LoVo (cell line): ENCODE measurements at places on chromosomes 7 and 10.

- no peak for DNase-seq
These were observed 72.3 kb downstream of the TLL2 start for GRCh38 chr10:96441322-96441885.

GRCh38 chr10:113681533-113682470 lies 2.1 kb downstream of the CASP7 start:
- no peak for DNase-seq

DNA sequence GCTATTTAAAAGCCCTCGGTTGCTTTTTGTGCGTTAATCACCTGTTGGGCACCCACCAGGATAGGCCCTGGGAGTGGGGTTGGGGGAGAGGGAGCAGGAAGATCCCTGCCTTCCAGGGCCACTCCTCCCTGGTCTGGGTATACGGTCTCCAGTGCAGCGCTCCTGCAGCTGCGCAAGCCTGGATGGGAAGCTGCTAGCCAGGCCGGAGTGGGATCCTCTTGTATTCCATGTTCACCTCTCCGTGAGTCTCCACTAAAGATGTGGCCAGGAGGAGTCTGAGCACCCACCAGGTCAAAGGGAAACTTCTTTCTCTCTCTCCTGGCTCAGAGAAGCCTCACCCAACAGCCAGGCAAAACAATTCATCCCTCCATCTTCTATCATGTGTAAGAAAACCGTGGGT lies 78.8 kb upstream of the ANLN start:
- no peak for DNase-seq

DNA sequence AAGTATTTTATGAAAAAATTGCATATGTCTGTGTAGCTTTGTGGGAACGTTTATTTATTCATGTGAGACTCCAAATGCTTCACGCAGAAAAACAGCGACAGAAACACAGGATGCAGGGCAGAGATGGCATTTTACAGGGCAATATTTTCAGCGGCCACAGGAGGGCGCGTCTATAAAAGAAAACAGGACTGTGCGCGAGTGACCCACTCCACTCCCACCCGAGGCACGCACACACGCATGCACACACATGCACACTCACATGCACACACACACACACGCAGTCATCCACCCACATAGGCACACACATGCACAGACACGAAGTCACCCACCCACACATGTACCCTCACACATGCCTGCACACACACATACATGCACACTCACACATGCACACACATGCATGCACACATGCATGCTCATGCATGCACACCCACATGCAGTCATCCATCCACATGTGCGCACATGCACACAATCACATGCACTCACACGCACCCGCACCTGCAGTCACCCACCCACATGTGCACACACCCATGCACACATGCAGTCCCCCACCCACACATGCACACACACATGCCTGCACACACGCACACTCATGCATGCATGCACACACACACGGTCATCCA lies 96.3 kb downstream of the DNAJB6 start:
- DNase-seq: peak; percentile 38

- DNase-seq: peak; percentile 65
These were observed 45.6 kb upstream of the SUN1 start for GRCh38 chr7:786472-787255.

DNA sequence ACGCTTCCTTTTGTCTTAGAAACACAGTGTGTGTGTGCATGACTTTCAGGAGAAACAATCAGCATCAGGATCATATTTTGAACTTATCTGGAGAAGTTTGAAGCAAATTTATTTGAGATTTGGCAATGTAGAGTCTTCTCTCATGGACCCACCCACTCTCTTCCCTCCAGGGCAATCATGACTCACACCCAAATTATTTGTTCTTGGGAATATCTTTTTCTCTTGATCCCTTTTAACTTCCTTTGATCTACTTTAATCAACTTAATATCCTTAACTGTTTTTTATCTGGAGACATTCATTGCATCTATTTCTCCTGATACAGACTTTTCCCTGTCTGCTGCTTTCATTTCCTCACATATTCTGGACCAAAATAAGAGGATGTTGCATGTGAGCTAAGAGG lies 1174.3 kb downstream of the GATA3 start:
- peak; percentile 74 for DNase-seq

DNA sequence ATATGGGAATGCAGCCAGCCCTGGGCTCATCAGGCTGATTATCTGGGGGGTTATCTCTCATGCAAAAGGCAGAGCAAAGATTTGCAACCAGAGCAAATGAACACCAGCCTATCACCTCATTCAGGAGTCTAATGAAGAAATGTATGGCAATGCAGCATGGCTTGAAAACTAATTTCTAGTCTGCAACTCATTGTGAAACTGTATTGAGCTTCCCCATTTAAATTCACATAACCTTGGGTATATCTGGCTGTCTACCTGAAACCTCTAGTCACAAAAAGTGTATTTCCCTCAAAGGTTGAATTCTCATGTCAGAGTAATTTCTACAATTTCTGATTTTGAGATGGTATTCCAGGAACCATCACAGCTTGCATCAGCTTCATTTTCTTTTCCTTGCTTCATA lies 240.0 kb downstream of the SDHAF3 start:
- no peak for DNase-seq

- no peak for DNase-seq
These were observed 1181.3 kb upstream of the AUTS2 start for GRCh38 chr7:68417002-68417401.

- no peak for DNase-seq
These were observed 79.1 kb downstream of the AASS start for GRCh38 chr7:122064971-122065370.

DNA sequence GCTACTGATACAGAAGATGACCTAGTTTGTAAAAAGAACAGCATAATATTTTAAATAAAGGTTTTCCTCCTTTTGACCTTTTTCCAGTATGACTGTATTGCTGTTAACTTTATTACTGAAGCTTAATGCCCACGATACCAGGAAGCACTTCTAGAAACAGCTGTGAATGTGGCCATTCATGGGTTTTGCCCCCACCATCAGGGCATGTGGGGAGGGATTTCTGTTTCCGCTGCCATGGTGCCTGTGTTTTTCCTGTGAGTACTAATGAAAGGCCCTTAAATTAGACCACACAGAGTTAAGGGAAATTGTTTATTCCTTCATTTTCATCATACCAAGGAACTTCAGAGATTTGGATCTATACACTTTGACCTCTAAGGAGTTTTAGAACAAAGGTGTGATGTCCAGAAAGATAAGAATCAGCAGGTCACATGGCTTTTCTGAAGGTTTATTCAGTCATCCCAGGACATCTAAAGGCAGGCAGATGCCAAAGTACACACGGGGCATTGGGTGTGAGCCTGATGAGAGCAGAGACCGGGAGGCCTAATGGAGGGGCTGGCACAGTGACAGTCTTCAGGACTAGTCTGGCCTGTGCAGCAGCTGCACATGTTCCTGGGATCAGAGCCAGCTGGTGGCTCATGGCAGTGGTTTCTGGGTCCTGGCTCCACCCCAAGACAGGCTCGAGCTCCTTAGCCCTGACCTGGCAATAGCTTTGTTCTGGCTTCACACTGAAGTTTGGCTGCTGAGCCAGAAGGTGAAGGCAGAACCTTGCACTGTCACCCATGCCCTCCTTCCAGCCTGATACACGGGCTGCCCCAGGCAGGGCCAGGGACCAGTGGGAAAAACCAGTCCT lies 190.9 kb downstream of the REEP3 start:
- peak; percentile 98 for DNase-seq

GRCh38 chr7:132077971-132078685 lies 498.1 kb downstream of the PLXNA4 start:
- DNase-seq: no peak

DNA sequence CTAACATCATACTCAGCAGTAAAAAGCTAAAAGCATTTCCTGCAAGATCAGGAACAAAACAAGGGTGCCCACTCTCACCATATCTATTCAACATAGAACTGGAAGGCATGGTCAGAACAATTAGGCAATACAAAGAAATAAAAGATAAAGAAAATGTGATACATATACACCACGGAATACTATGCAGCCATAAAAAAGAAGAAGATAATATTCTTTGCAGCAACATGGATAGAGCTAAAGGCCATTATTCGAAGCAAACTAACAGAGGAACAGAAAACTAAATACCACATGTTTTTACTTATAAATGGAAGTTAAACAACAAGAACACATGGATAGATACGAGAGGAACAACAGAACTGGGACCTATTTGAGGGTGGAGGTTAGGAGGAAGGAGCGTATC lies 652.7 kb downstream of the GRID1 start:
- no peak for DNase-seq

DNA sequence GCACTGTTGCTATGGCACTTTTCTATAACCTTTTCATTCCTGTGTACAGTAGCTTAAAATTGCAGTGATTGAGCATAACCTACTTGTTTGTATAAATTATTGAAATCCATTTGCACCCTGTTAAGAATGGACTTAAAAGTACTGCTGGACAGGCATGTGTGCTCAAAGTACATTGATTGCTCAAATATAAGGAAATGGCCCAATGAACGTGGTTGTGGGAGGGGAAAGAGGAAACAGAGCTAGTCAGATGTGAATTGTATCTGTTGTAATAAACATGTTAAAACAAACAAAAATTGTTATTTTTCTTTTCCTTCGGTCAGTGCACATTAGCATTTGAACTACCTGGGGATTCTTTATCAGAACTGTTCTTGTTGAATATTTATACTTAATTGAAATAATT lies 57.1 kb upstream of the BAMBI start:
- DNase-seq: no peak

DNA sequence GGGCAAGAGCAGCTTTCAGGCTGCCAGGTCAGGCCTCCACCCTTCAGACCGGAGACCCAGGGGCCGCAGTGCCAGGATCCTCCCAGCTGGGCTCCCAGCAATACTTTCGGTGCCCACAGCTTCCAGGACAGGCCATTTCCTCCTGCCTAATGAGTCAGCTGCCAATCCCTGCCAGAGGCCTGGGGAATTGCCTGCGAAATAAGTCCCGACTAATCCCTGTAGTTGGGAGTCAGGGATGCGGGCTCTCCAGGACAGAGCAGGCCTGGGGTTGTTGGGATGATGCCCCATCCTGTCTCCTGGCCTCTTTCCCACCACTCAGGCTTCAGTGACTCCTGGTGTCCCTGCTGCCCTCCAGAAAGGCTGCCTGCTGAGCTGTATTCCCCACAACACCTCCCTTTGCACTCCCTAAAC lies 143.5 kb upstream of the UNC5B start:
- no peak for DNase-seq

DNA sequence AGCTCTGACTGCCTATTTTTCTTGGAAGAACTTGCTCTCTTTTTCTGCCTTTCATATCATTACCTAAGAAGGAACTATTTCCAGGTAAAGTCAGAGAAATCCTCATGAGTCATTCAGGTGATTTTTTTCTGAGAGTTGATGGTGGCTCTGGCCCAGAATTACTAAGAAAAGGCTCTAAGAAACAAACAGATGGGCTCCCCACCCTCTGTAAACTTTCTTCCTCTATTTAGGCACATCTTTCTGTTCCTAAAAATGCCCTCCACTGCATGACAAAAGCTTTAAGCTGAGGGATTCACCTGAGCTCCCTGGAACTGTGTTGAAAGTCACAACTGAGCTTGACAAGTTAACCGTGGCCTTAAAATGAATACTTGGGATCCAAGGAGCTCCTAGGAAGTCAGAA lies 1.6 kb downstream of the OLAH start:
- DNase-seq: no peak

DNA sequence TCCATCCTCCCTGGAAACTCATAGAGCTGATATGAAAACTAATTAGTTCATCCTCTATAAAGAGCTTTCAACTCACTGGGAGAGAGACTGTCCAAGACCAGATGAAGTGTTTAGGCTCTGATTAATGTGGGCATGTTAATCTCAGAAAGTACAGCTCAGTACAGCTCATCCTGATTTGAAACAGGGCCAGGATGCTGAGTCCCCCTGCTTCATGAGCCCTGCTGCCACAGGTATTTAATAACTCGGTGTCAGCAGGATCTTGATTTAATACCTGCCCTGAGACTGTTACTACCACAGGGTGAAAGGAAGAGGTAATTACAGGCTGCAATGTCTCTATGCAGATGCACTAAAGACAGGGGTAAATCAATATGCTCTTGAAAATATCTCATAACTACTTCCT lies 10.8 kb downstream of the LMOD2 start:
- DNase-seq: no peak

DNA sequence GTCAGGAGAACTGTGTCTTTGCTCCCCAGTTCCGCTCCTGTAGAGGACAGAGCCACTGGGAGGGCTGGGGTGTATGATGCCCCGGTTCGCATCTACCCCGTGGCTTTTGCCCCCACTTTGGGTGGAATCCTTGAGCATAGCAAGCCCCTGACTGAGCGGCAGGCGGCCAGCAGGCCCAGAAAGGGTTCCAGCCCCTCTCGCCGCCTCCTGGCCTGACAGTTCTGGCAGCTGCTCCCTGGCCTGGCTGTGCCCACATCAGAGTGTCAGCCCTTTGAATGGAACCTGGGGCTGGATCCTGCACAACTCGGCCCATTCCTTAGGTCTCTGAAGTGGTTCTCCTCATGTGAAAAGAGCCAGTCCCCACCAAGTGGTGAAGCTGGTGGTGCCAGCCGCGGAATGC lies 106.7 kb downstream of the GRK5 start:
- no peak for DNase-seq

GRCh38 chr10:102423372-102423968 lies 2.8 kb downstream of the FBXL15 start:
- DNase-seq: no peak

DNA sequence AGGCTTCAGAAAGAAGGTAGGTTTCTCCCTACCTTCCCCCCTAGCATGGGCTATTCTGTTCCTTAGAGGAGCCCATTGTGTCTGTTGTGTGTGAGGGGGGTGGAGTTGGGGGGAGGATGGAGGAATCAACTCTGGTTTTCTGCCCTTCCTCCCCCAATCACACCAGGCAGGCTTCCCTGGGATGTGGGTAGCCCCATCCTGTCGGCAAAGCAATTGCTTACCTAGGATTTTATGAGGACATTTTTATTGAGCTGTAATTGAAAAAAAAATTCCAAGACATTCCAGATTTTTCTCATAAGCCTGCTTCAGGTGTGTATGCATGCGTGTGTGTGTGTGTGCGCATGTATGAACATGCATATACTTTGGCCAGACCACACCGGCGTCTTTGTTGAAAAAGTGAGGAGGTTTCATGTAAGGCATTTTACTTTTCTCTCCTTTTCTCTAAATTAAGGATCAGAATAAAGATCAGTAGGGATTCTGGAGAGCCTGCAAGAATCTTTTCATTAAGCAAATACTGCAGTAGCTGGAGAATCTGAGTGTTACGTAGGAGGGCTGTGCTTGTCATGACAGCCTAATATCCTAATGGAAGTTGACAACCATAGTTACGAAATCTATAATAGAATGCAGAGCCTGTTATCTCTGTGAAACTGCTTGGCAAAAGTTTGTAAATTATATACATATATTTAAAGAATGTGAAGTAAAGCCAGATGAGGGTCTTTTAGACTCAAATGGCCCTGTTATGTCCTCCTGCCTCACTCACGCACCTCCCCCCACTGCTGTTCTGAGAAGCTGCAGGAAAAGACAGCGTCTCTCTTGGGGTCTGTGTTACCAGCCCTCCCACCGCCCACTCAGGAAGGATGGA lies 27.3 kb upstream of the SAMD8 start:
- no peak for DNase-seq

DNA sequence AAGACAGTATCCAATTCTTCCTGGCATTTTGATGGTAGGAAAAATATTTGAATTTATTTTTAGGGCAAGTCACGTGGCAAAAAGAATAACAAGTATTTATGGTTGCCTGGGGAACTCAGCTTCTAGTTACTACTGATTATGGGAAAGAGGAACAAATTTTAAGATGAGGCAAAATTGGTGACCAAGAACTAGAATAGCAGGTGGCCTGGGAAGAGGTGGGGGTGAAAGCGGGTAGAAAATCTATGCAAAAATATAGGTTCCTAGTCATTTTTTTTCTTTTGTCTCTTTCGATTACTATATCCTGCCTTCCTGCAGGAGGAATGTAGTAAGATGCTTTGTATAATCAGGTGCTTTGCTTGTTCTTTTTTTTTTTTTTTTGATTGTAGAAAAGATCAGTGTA lies 27.8 kb downstream of the ENTPD1 start:
- DNase-seq: no peak
